Activated T-helper 1 cell treated with anti-CD3 and anti-CD28 coated beads, Interleukin-12 subunit alpha, Interleukin-12 subunit beta, Interleukin-2, Interleukin-4 antibody, amounts not matched to agents 30 ng/mL and 10 ng/mL and 1 ng/mL, durations not matched to agents 14 hours and 24 hours and 36 hours (primary cell): ENCODE measurements at places on chromosomes 16 and 17. TPM values are rescaled to one million over a fixed set of nuclear protein-coding genes. Genes with fewer than 3 reads are reported as not detected.

DNA sequence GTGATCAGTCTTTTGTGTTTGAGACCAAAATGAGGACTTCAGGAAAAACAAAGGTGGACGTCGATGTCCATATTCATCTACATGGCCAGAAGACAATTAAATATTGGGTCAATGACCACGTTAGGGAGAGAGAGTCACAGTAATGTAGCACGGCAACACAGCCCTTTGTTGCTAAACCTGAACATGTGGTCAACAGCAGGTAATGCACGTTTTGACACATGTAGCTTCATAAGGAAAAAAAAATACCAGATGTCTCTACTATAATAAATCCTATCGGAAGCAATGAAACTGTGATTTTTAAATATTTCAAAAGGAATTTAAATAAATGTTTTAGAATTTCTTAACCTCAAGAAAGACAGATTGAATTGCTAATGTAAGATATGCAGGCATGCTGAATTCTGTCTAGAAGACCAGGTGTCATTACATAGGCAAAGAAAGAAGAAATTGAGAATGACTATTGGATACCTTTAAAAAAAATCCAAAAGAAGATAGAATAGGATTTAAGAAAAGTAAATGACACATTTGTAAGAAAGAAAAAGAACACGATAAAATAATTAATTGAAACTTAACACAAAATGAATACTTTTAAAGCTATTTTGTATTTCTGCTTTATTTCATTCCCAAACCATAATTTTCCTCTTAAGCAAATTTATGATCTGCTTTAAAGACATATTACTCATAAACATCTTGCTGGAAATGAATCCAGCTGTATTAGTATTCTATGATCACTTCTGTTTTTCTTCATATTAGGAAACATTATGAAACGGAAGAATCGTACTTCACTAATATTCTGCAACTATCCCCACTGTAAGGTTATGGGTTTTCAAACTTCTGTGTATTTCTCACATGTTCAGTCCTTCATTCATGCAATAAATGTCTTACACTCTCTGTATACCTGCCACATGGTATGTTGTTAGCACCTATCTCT is 30.1 kb downstream of the ABCA8 start:
- no peak for DNase-seq

- no peak for DNase-seq
These were observed 114.3 kb downstream of the WWOX start for GRCh38 chr16:78213751-78214150.

GRCh38 chr17:66426397-66427033 is 124.1 kb downstream of the PRKCA start:
- DNase-seq, result peak; percentile 48

GRCh38 chr16:84677849-84678248 is 22.0 kb upstream of the USP10 start:
- no peak for DNase-seq

DNA sequence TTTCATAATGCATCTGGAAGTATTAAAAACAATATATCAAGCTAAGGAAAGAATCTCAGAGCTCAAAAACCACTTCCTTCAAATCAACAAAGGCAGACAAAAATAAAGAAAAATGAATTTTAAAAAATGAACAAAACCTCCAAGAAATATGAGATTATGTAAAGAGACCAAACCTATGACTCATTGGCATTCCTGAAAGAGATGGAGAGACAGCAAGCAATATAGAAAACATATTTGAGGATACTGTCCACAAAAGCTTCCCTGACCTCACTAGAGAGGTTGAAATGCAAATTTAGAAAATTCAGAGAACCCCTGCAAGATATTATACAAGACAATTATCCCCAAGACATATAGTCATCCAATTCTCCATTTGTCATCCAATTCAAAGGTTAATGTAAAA is 311.3 kb upstream of the SOX9 start:
- DNase-seq, result no peak

DNA sequence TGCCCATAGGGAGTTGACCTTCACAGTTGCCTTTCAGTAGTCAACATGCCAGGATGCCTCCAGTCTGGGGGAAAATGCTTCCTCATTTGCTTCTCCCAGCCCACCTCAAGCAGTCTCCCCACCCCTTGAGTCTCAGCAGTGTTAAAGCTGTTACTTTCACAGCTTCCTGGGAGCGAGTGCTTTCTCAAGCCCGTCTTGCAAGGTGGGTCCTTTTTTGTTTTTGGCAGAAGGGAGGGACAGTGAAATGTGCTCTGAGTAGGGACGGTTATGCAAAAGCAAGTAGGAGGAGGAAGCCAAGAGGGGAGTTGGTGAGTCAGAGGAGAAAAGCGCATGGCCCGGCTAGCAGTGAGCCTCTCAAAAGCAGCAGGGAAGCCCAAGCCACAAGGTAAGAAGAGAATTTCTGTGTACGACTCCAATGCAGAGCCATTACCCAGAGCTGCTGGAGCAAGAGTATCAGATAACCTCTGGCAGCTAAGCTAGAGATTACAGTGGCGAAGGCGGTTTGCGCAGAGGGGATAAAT is at the start of gene CHST4:
CHST4 (plus strand) TSS at position 316 of the 521 bp plus-strand sequence. CDS start 10,252 bp downstream, outside the sequence.
- no peak for DNase-seq

GRCh38 chr17:47850692-47851573 is at the start of gene SP6:
SP6 (minus strand) TSS chr17:47851163; CDS start chr17:47848429, 2,734 bp downstream.
- DNase-seq, result peak; percentile 50

- no peak for DNase-seq
These were observed 50.4 kb downstream of the VAT1L start for GRCh38 chr16:77838597-77839255.

- DNase-seq, result no peak
These were observed 5.1 kb downstream of the CEMP1 start for GRCh38 chr16:2526135-2526534.

- DNase-seq, result no peak
These were observed 14.9 kb downstream of the CEP131 start for GRCh38 chr17:81207610-81208581.

DNA sequence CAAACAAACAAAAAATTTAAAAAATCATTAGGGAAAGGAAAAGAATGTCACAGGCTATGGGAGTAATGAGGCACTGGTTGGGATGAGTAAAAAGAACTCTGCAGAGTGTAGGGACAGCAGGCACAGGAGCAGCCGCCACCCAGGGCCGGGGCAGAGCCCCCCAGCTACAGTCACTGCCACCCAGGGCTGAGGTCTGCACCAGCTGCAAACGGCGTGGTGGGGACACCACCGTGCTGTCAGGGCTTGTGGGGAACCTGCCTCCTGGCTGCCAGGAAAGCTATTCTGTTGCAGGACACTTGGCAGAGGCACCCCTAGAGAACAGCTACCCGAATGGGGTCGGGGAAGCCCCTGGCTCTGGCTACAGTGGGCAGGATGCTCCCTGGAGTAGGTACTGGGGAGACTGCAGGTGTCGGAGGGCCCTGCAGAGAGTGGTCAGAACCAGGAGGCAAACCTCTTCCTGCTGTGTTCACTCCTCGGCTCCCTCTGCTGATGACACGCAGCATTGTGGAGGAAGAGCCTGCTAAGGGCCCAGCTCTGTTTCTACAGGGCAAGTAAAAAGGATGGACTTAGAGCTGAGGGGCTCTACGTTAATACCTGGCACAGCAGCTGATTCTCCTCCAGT is 32.3 kb upstream of the CAPN15 start:
- no peak for DNase-seq

GRCh38 chr16:78795433-78795832 is 696.0 kb downstream of the WWOX start:
- DNase-seq, result no peak

- no peak for DNase-seq
These were observed 1034.0 kb upstream of the EEF2KMT start for GRCh38 chr16:6131526-6132050.

DNA sequence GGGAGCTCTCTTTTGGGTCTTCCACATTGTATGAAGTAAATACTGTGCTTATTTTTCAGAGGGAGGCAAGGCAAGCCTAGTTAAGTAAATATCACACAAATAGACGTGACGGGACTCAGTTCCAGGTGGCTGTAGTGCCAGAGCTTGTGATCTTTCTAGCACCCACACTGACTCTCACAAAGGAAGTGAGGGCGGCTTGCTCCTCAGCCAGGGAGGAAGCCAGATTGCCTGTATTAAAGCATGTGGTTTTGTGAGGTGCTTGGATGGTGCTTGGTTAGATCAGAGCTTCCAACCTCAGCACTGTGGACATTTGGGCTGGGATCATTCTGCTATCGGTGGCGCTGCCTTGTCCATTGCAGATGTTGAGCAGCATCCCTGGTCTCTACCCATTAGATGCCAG is 80.1 kb downstream of the VAT1L start:
- DNase-seq, result no peak

GRCh38 chr16:1707193-1707790 is 1.3 kb downstream of the MAPK8IP3 start:
- peak; percentile 5 for DNase-seq

- no peak for DNase-seq
These were observed 37.2 kb downstream of the LMF1 start for GRCh38 chr16:933581-933980.

DNA sequence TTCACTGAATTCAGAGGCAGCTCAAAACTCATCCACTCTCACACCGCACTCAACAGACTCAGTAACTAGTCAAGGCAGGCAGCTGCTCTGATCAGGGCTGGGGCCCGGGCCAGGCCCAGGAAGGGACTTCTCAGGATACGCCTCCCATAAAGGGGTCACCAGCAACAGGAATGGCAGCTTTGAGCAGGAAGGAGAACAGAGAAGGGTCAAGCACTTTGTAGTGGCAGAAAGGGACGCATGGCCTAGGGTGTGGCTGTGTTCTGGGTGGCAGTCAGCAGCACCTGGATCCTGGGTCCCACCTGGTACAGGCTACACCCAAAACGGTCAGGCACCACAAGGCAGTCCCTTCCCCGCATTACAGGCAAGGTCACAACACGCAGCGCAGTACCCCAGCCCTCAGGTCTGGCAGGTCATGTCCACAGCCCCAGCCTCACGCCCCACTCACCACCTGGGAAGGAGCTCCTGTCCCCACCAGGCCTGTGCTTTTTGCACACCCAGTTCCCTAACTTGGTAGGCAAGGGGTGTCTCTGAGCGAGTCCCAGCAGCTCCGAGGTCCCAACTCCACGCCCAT is 99.7 kb downstream of the ZNF778 start:
- no peak for DNase-seq

GRCh38 chr16:57276596-57276995 is 7.9 kb downstream of the PLLP start:
- no peak for DNase-seq

GRCh38 chr17:8872036-8872704 is 4.7 kb upstream of the PIK3R6 start:
- DNase-seq, result no peak

- no peak for DNase-seq
These were observed 6.9 kb downstream of the TSC2 start for GRCh38 chr16:2054543-2055245.

DNA sequence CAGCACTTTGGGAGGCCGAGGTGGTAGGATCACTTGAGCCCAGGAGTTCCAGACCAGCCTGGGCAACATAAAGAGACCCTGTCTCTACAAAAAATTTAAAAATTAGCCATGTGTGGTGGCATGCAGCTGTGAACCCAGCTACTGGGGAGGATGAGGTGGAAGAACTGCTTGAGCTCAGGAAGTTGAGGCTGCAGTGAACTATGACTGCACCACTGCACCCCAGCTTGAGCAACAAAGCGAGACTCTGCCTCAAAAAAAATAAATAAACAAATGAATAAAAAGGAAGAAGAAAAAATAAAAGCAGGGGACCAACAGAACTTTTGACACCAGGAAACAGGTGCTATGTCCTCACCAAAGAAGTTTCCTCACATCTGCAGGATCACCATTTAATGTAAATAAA is 14.2 kb downstream of the TERF2 start:
- no peak for DNase-seq

DNA sequence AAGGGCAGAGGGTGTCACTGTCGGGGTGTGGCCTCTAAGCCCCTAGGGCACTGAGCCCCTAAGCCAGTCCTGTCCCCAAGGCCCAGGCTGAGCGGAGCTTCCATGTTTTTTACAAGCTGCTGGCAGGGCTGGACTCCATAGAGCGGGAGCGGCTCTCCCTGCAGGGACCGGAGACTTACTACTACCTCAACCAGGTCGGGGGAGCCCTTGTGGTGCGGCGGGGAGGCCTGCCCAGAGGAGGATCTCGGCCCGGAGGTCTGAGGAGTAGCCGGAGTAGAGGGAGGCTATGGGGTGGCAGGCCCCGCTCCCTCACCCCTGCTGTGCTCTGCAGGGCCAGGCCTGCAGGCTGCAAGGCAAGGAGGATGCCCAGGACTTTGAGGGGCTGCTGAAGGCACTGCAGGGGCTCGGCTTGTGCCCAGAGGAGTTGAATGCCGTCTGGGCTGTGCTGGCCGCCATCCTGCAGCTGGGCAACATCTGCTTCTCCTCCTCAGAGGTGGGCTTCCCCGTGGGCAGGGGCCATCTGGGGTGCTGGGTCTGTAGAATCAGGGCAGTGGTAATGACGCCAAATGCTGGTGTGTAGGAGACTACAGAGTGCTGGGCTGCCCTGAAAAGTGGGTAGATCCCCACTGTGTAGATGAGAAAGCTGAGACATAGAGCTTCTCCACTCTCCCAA is 4.9 kb downstream of the MYO15B start:
- DNase-seq, result no peak

DNA sequence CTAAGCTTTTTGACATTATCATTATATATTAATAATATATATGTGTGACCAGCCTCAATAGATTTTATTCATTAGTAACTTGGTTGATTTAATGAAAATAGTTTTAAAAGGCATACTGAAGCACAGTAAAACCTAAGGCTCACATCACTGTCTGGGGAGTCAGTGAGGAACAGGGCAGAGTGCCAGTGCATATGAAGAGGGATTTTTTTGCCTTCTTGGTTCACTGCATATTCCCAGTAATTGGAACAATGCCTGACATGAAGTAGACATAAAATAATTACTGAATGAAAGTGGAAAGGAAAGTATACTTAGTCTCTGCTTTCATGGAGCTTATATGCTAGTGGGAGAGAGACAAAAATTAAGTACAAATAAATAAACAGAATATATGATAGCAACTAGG is 81.1 kb downstream of the FTO start:
- no peak for DNase-seq

DNA sequence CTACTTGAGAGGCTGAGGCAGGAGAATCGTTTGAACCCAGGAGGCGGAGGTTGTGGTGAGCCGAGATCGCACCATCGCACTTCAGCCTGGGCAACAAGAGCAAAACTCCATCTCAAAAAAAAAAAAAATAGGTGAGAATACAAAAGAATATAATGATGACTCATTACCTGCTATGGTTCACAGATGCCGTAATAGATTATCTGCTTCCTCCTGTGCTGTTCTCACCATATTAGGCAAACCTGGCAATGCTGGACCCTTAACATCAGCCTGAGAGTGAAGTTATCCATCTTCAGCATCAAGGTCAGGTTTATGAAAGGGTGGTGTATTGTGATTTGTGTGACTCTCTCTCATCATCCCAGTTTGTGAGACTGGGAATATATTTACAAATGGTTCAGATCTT is 271.3 kb upstream of the CPHXL start:
- DNase-seq, result no peak

GRCh38 chr16:29744541-29745101 is 1.2 kb downstream of the C16orf54 start:
- DNase-seq, result no peak

UNC13D gene
- 185 and 186 TPM in 2 replicates for total RNA-seq

BMERB1 gene
- total RNA-seq, result 16.0 and 17.4 TPM in 2 replicates

CHD9NB gene
- total RNA-seq, result 0.24 and 1.1 TPM in 2 replicates

KIF19 gene
- 0.10 and 0.13 TPM in 2 replicates for total RNA-seq

CACNG3 gene
- total RNA-seq, result not detected in 2 replicates

SCNN1G gene
- total RNA-seq, result not detected in 2 replicates

CCDC78 gene
- total RNA-seq, result 5.8 and 7.8 TPM in 2 replicates

CCL1 gene
- 264 and 266 TPM in 2 replicates for total RNA-seq

SLC4A1 gene
- not detected in 2 replicates for total RNA-seq
